ENCODE measurements at places on chromosomes 7 and 10. TPM values are rescaled to one million over a fixed set of nuclear protein-coding genes. Genes with fewer than 3 reads are reported as not detected.

GRCh38 chr7:132359743-132360142 lies 216.5 kb downstream of the PLXNA4 start:
- H3K27ac ChIP-seq, result no peak overlapping the region
- H3K4me1 ChIP-seq, result no peaks in the 10 kb centered on the region
- no peak overlapping the region for H3K4me3 ChIP-seq
- no peaks in the 10 kb centered on the region for H3K36me3 ChIP-seq
- no peak for DNase-seq

DNA sequence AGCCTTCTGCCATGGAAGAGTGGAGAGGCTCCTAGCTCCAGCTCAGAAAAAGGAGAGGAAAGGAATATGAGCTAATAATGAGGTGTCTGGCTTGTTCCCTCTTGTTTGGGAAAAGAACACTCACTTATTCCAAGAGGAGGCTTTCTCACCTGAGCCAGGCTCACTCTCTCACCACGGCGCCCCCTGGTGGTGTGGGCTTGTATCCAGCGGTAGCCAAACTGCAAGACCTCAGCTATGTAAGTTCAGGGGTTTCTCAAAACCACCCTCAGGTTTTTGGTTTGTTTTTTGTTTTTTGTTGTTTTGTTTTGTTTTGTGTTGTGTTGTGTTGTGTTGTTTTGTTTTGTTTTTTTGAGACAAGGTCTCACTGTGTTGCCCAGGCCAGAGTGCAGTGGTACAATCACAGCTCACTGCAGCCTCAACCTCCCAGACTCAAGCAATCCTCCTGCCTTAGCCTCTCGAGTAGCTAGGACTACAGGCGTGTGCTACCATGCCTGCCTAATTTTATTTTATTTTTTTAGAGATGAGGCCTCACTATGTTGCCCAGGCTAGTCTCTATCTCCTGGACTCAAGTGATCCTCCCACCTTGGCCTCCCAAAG lies 124.0 kb downstream of the TMEM130 start:
- no peaks in the 10 kb centered on the region for H3K36me3 ChIP-seq
- H3K27me3 ChIP-seq, result peaks cover 8% of the 10 kb centered on the region
- no peak overlapping the region for H3K27ac ChIP-seq
- H3K4me3 ChIP-seq, result no peak overlapping the region

DNA sequence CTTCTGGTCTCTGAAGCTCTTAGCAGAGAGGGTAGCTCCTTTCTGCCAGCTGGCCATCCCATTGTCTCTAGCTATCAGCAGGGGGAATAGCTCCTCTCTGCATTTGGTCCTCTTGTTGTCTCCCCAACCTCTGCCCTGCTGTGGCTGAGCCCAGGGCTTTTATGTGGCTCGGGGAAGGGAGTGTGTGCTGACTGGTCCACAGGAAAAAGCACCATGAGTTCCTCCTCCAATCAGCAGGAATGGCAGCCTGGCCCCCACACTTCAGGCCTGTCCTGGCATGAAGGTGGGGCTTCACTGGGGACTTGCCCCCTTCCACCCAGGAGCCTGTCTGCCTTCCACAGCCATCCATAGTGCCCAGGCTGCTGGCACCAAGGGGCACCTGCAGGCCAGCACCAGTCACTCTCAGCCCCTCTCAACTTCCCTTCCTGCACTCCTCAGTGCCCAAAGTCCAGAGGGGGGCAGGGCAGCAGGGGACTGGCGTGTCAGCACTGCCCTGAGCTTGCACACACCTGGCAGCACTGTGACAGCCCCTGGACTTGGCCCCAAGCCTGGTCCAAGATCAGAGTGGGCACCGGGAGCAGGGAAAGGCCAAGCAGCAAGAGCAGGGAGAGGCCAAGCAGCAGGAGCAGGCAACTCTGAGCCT lies 36.2 kb downstream of the NOLC1 start:
- no peak for DNase-seq
- H3K4me1 ChIP-seq, result peaks cover 15% of the 10 kb centered on the region
- no peak overlapping the region for H3K27ac ChIP-seq
- no peaks in the 10 kb centered on the region for H3K27me3 ChIP-seq
- H3K4me3 ChIP-seq, result no peak overlapping the region

DNA sequence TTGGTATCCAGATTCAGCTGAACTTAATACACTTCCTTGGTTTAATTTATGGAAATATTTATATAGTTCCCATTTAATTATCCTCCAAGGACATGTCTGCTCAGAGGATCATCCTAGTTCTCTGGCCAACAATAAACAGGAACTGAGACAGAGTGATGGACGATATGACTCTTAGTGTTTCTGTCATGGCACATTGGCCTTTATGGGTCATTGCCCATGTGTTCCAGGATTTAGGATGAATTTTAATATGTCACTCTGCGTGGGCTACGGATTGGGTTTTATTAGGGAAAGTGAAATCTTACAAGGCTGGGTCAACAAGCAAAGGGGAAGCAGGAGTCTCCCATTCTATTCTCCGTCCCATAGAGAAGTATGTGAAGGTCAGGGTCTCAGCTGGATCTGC lies 18.8 kb upstream of the TNPO3 start:
- H3K36me3 ChIP-seq, result no peaks in the 10 kb centered on the region
- no peak for DNase-seq
- H3K27ac ChIP-seq, result no peak overlapping the region
- H3K4me1 ChIP-seq, result no peaks in the 10 kb centered on the region
- H3K4me3 ChIP-seq, result no peak overlapping the region

DNA sequence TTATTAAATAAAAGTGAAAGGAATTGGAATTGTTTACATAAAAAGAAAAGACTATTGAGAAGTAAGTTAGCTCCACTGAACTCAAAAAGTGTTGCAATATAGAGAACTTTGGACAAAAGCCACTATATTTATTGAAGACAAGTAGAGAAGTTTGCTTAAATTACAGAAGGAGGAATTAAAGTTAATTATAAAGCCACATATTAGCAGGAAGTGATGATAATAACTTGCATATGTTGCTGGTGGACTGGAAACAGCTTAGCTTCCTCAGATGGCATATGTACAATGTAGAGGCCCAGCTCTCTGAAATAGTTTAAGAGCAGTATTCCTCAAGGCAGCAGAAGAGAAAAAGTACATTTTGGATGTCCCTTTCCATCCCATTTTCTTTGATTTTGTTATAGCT lies 400.7 kb downstream of the GATA3 start:
- no peaks in the 10 kb centered on the region for H3K36me3 ChIP-seq
- H3K27ac ChIP-seq, result no peak overlapping the region
- DNase-seq, result no peak
- H3K27me3 ChIP-seq, result peaks cover 5% of the 10 kb centered on the region
- peaks cover 2% of the 10 kb centered on the region for H3K4me1 ChIP-seq

The MACROH2A2 gene
- total RNA-seq, result 2.7 TPM

The AGAP6 gene
- total RNA-seq, result 12.8 TPM

DNA sequence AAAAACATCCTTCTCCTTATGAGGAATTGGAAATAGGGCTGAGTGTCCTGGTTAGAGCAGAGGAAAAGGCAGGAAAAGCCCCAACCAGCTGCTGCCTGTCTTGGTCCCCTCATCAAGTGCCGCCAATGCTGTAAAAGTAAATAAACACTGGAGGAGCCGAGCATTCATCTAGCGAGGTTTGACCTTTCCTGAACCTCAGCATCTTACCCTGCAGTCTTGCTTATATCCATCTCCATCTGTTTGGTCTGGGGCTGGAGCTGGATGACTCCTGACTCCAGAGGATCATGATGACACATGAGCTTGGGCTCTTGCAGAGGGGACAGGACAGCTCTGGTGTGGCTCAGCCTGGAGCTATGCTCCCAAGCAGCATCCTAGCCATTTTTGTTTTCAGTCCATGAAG lies 501.1 kb downstream of the TNS3 start:
- H3K4me1 ChIP-seq, result no peaks in the 10 kb centered on the region
- H3K36me3 ChIP-seq, result no peaks in the 10 kb centered on the region
- H3K27ac ChIP-seq, result no peak overlapping the region
- no peak overlapping the region for H3K4me3 ChIP-seq
- DNase-seq, result no peak
- no peaks in the 10 kb centered on the region for H3K27me3 ChIP-seq

DNA sequence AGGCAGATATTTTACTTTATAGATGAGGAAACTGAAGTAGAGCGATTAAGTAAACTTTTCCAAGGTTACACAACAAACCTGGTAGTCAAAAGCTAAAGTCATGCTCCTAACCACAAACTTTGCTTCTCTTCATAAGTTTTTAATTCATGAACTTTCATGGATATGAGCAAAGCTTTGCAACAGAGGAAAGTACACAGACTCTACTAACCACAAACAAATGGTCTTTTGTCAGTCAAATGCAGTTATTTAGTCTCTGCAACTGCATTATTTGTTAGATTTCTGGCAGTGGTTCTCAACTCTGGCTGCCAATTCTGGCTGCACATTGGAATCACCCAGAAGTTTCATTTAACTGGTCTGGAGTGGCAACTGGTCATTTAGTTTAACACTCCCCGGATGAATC lies 140.6 kb upstream of the TMEM168 start:
- H3K4me3 ChIP-seq, result no peak overlapping the region
- H3K4me1 ChIP-seq, result peaks cover 35% of the 10 kb centered on the region
- peaks cover 6% of the 10 kb centered on the region for H3K36me3 ChIP-seq
- no peaks in the 10 kb centered on the region for H3K27me3 ChIP-seq
- no peak overlapping the region for H3K27ac ChIP-seq

The FAM180A gene
- total RNA-seq, result not detected

The SH2B2 gene
- total RNA-seq, result 1.4 TPM

The VWDE gene
- total RNA-seq, result 1.9 TPM

The FGF8 gene
- total RNA-seq, result not detected

GRCh38 chr7:45138433-45139267 lies 18.9 kb upstream of the RAMP3 start:
- H3K4me1 ChIP-seq, result peaks cover 7% of the 10 kb centered on the region
- no peaks in the 10 kb centered on the region for H3K27me3 ChIP-seq
- H3K27ac ChIP-seq, result no peak overlapping the region
- no peak for DNase-seq

GRCh38 chr7:4684846-4685245 lies 2.8 kb downstream of the FOXK1 start:
- H3K36me3 ChIP-seq, result peaks cover 16% of the 10 kb centered on the region
- DNase-seq, result no peak
- peak overlapping the region; percentile 81 for H3K4me3 ChIP-seq
- peaks cover 53% of the 10 kb centered on the region for H3K4me1 ChIP-seq
- no peaks in the 10 kb centered on the region for H3K27me3 ChIP-seq
- H3K27ac ChIP-seq, result peak overlapping the region; percentile 94

The OR13A1 gene
- not detected for total RNA-seq

The TMEM178B gene
- 0.05 TPM for total RNA-seq

GRCh38 chr7:156073366-156074052 lies 261.2 kb upstream of the SHH start:
- DNase-seq, result no peak
- H3K36me3 ChIP-seq, result no peaks in the 10 kb centered on the region
- no peak overlapping the region for H3K4me3 ChIP-seq
- H3K4me1 ChIP-seq, result no peaks in the 10 kb centered on the region
- H3K27ac ChIP-seq, result no peak overlapping the region
- no peaks in the 10 kb centered on the region for H3K27me3 ChIP-seq

The CDC14C gene
- total RNA-seq, result not detected

DNA sequence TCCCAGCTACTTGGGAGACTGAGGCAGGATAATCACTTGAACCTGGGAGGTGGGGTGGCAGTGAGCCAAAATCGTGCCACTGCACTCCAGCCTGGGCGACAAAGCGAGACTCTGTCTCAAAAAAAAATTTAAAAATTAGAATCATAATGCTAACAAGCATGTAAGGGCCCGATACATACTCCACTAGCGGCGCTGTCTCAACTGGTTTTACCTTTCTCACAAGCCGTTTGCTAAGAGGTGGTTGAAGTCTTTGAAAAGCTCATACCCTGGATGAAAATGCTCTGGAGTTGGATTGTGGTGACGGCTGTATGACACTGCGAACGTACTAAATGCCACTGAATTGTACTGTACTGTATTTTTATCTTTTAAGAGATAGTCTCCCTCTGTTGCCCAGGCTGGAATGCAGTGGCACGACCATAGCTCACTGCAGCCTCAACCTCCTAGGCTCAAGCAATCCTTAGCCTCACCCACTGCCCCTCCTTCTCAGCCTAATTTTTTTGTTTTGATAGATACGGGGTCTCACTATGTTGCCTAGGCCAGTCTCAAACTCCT lies 29.9 kb downstream of the SPOCK2 start:
- no peak overlapping the region for H3K27ac ChIP-seq
- DNase-seq, result no peak
- peaks cover 32% of the 10 kb centered on the region for H3K4me1 ChIP-seq
- peaks cover 9% of the 10 kb centered on the region for H3K36me3 ChIP-seq

The FAM24B gene
- 8.0 TPM for total RNA-seq

DNA sequence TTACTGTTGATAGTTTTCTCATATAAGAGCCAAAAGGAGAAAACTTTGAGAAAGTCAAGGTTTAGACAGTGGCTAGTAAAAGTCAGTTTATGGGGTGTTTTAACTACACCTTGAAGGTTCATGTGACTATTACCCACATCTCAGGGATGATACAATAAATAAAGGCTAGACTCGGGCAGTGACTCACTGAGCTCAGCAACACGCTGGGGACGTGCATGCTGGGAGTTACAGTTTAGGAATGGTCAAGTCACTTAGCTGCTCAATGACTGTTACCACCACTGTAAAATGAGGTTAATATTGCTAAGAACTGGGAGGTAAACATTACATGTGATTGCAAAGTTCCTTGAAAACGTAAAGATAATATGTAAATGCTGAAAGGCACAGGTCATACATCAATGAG lies 1254.4 kb upstream of the PHF14 start:
- no peak for DNase-seq
- no peaks in the 10 kb centered on the region for H3K4me1 ChIP-seq
- H3K36me3 ChIP-seq, result no peaks in the 10 kb centered on the region

The ZC3HAV1L gene
- 5.1 TPM for total RNA-seq

The MUC3A gene
- not detected for total RNA-seq

DNA sequence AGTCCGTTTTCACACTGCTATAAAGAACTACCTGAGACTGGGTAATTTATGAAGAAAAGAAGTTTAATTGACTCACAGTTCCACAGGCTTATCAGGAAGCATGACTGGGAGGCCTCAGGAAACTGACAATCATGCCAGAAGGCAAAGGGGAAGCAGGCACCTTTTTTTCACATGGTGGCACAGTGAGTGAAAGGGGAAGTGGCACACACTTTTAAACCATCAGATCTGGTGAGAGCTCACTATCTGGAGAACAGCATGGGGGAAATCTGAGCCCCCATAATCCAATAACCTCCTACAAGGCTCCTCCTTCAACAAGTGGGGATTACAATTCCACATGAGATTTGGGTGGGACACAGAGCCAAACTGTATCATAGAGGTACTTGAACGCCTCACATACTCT lies 30.0 kb downstream of the AGR3 start:
- H3K36me3 ChIP-seq, result no peaks in the 10 kb centered on the region
- H3K4me1 ChIP-seq, result peaks cover 6% of the 10 kb centered on the region
- no peak for DNase-seq
- peaks cover 29% of the 10 kb centered on the region for H3K27me3 ChIP-seq

The FAM204A gene
- 60.5 TPM for total RNA-seq

- peaks cover 11% of the 10 kb centered on the region for H3K4me1 ChIP-seq
- no peak for DNase-seq
- no peaks in the 10 kb centered on the region for H3K36me3 ChIP-seq
- H3K27me3 ChIP-seq, result peaks cover 31% of the 10 kb centered on the region
- H3K27ac ChIP-seq, result no peak overlapping the region
Measured at GRCh38 chr7:141076377-141076776, 2.5 kb downstream of the TMEM178B start.

DNA sequence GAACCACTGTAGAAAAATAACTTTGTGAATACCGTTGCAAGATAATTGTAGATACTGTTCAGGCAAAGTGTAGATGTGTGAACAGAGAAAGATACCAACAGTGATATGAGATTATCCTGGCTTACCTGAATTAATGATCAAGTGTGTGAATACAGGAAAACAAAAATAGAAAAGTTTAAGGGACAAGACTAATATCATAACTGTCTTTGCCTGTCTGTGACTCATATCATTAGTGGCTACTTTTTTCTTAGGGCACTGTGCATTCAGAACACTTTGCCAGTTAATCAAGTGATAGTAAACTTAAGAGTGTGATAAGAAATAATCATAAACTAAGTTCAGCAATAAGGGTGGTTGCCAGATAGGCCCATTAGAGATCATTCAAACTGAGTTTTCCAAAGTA lies 323.0 kb upstream of the LRGUK start:
- no peak overlapping the region for H3K4me3 ChIP-seq
- no peaks in the 10 kb centered on the region for H3K4me1 ChIP-seq
- no peaks in the 10 kb centered on the region for H3K27me3 ChIP-seq
- H3K27ac ChIP-seq, result no peak overlapping the region
